ENCODE measurements at places on chromosomes 13 and 19. TPM values are rescaled to one million over a fixed set of nuclear protein-coding genes. Genes with fewer than 3 reads are reported as not detected.

NLRP4 gene
- total RNA-seq = not detected

GRCh38 chr13:76164290-76164689 is 528.2 kb downstream of the LMO7 start:
- no peaks in the 10 kb centered on the region for H3K27me3 ChIP-seq
- no peaks in the 10 kb centered on the region for H3K36me3 ChIP-seq
- H3K4me1 ChIP-seq = no peaks in the 10 kb centered on the region
- no peak for DNase-seq
- no peak overlapping the region for H3K27ac ChIP-seq

DNA sequence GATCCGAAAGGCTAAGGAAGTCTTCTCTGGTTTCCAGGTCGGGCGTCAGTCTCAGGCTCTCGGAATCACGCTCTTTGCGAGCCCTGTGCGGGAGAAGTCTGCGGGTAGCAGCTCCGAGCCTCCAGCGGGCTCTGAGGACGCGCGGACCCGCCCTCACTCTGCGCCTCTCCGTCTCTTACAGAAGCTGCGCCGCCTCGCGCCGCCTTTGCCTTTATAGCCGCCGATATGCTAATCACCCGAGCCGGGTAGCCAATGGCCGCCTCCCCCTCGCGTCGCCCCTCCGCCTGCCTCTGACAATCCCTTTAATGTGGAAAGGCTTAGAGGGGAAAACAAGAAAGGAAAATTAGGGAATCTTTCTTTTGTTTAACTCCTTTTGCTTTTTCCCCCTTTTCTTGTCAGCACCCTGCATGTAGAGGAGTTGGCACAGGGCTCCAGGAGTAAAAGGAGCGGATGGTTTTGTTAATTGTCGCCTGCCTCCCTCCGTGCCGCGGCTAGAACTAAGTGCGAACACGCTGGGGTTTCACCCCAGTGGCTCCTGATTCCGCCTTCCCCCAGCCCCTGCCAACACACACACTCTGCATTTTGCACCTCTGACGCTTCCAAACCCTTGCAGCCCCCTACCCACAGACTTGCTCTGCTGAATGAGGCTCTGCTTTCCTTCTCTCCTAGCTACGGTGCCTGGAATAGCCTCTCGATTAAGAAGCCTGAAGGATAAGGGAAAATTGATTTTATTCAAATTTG is at the start of gene PCDH8:
Gene PCDH8 (minus strand): TSS at position 186 of the 741 bp plus-strand sequence. CDS start 204 bp downstream, outside the sequence.
- no peak for DNase-seq
- no peak within 1 kb of the TSS for H3K4me3 ChIP-seq
- no peak within 1 kb of the TSS for H3K27ac ChIP-seq
- peaks cover 66% of the 10 kb centered on the region for H3K27me3 ChIP-seq
- H3K36me3 ChIP-seq = no peaks in the 10 kb centered on the region

GFY gene
- total RNA-seq = not detected

DNA sequence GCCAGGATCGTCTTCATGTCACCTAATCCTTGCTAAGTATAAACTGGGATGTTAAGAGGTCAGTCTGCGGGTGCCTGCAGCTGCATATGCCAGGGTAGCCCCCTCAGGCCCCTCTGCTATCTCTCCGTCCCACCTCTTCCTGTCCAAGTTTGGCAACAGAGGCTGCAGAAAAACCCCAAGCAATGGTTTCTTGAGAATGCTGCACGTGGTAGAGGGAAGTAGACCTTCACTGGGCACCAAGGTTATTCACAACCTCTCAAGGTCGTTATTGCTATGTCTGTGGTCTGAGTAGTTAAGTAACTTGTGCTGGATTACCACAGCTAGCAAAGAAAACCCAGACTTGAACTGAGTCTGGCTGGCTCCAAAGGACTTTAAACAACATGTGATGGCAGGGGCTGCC is 77.9 kb upstream of the XPO4 start:
- DNase-seq = no peak
- H3K36me3 ChIP-seq = peaks cover 62% of the 10 kb centered on the region
- H3K27me3 ChIP-seq = no peaks in the 10 kb centered on the region
- no peak overlapping the region for H3K27ac ChIP-seq

EFNB2 gene
- 14.2 TPM for total RNA-seq

DNA sequence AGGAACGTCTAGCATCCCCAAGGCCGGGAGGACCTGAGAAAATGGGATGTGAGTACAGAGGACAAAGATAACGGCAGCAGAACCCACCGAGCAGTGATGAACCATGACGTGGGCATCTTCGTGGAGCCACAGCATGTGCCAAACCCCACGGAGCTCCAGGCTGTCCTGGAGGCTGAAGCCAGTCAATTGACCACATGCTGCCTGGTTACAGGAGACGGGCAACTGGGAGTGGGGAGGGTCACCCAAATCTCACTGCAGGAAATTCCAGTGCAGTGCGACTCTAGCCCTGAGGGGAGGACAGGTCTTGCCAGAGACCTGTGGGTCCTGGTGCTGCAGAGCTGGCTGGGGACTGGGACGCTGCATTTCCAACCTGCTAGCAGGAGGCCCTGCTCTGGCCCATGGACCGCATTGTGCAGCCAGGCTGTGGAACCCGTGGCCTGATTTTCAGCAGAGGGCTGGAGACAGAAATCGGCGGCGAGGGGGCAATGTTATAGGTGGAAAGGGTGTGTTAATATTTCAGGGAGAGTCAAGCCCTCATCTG is 3.2 kb upstream of the GRTP1 start:
- no peak for DNase-seq
- H3K4me1 ChIP-seq = peaks cover 8% of the 10 kb centered on the region
- H3K27me3 ChIP-seq = no peaks in the 10 kb centered on the region
- H3K36me3 ChIP-seq = no peaks in the 10 kb centered on the region
- no peak overlapping the region for H3K27ac ChIP-seq

DNA sequence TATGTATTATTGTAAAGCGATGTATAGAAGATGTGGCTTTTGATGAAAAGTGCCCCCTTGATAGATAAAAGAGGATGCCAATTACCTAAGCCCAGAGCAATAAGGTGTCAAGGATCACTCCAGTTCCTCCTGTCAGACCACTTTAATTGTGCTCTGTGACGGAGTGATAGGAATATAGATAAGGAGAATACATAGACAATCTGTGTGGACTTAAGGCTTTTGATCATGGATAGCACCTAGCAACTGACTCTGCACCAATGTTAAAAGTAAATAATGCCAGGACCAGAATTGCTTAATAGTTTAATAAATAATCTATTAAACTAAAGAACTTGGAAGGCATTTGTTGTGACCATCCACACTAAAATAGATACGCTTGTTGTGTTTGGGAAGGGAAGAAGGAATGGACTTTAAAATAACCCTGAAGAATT is 390.7 kb upstream of the ARGLU1 start:
- H3K4me3 ChIP-seq = no peak overlapping the region
- no peaks in the 10 kb centered on the region for H3K4me1 ChIP-seq
- H3K27ac ChIP-seq = no peak overlapping the region
- no peaks in the 10 kb centered on the region for H3K27me3 ChIP-seq
- H3K36me3 ChIP-seq = no peaks in the 10 kb centered on the region

DNA sequence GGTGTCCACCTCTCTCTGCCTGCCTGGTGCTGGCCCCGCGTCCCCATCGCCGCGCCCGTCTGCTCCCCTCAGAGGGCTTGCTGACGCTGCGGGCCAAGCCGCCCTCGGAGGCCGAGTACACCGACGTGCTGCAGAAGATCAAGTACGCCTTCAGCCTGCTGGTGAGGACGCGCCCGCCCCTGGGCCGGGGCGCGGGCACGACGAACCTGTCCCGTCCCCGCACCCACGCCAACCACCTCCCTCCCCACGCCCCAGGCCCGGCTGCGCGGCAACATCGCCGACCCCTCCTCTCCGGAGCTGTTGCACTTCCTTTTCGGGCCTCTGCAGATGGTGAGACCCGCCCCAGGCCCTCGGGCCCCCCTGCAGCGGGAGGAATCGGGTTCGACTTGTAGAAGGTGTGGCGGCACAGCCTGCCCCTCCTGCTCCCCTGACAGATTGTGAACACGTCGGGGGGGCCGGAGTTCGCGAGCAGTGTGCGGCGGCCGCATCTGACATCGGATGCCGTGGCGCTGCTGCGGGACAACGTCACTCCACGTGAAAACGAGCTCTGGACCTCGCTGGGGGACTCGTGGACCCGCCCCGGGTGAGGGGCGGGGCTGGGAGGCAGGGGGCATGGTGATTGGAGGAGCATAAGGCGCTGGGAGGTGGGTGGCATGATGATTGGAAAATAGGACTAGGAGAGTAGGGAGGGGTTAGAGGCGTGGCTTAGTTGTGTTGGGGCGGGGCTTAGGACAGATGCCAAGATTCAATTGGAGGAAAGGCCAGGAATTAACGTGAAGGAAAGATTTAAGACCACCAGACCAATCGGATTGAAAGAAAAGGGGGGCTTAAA is 6.6 kb downstream of the EPS8L1 start:
- H3K27ac ChIP-seq = no peak overlapping the region
- no peak overlapping the region for H3K4me3 ChIP-seq
- DNase-seq = peak; percentile 50
- no peaks in the 10 kb centered on the region for H3K36me3 ChIP-seq
- H3K27me3 ChIP-seq = peaks cover 48% of the 10 kb centered on the region
- H3K4me1 ChIP-seq = peaks cover 13% of the 10 kb centered on the region

DNA sequence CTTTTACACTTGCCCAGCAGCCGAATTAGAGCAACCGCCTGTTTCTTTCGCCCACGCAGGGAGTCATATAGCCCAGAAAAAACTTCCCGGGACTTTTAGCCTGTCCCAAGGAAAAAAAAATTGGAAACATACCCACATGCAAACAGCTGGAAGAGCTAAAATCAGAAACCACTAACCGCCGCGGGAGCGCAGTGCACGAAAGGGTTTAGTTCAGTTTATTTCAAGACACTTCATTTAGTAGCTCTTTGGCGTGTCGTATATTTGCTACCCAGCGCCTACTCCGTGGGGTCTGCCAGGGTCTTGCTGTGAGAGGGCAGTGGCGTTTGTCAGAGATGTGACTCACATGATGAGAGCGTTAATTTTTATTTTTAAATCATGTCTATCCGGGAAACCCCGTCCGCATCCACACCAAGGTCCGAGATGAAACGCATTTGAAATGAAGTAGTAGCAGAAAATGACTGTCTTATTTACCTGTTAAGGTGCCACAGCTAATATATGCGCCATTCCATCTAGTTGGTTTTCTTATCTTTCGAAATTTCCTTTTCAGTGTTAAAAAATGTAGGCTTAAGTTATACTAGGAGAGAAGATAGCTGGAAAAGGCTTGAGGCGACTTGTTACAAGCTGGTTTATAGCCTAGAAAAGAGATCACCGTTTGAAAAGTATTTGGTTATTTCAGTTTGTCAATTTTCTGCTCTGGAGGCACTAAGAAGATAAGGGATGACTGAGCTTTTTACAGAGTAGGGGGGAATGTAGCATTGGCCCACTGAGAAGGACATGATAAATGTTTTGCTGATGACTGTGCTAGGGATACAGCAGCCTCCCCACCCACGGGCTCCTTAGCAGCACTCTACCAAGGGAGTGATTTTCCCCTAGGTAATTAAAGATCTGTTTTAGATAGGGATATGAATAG is 1.7 kb downstream of the KLF5 start:
- H3K4me1 ChIP-seq = no peaks in the 10 kb centered on the region
- no peaks in the 10 kb centered on the region for H3K36me3 ChIP-seq
- H3K27ac ChIP-seq = peak overlapping the region; percentile 23

SIGLEC12 gene
- not detected for total RNA-seq

GRCh38 chr19:57302727-57303401 is 17.4 kb upstream of the ZNF543 start:
- DNase-seq = no peak
- H3K27ac ChIP-seq = no peak overlapping the region
- H3K4me1 ChIP-seq = peaks cover 13% of the 10 kb centered on the region
- H3K27me3 ChIP-seq = no peaks in the 10 kb centered on the region
- no peak overlapping the region for H3K4me3 ChIP-seq
- H3K36me3 ChIP-seq = no peaks in the 10 kb centered on the region

- no peak overlapping the region for H3K4me3 ChIP-seq
- H3K27ac ChIP-seq = no peak overlapping the region
- H3K27me3 ChIP-seq = no peaks in the 10 kb centered on the region
Measured at GRCh38 chr13:106310291-106310865, 225.1 kb downstream of the EFNB2 start.

CLDND2 gene
- total RNA-seq = not detected

DNA sequence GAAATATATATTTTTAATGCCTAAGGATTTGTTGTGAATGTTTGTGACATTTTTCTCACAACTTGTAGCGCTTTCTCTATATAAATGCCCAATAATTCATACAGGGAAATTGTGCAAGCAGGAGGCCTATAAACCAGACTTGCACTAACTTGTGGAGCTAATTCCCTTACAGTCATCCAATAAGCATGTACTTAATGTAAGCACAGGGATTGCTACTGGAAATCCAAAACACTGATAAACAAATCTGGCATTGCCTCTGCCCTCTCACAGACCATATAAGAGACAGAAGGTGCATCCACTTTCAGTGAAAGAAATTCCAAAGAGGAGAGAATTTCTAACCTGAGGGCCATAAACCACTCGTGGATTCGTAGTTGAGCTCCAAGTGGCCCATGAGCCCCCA is 518.8 kb downstream of the MYO16 start:
- no peaks in the 10 kb centered on the region for H3K27me3 ChIP-seq
- peaks cover 13% of the 10 kb centered on the region for H3K4me1 ChIP-seq
- no peak overlapping the region for H3K4me3 ChIP-seq
- H3K27ac ChIP-seq = no peak overlapping the region
- no peaks in the 10 kb centered on the region for H3K36me3 ChIP-seq

GRCh38 chr19:2799273-2800020 is 14.1 kb downstream of the THOP1 start:
- H3K4me3 ChIP-seq = no peak overlapping the region
- no peak overlapping the region for H3K27ac ChIP-seq
- DNase-seq = no peak
- peaks cover 8% of the 10 kb centered on the region for H3K4me1 ChIP-seq
- no peaks in the 10 kb centered on the region for H3K27me3 ChIP-seq

GRCh38 chr19:48660852-48661710 is 11.7 kb downstream of the NTN5 start:
- H3K27ac ChIP-seq = no peak overlapping the region
- peak; percentile 87 for DNase-seq
- no peaks in the 10 kb centered on the region for H3K36me3 ChIP-seq
- H3K4me1 ChIP-seq = peaks cover 9% of the 10 kb centered on the region
- no peaks in the 10 kb centered on the region for H3K27me3 ChIP-seq
- H3K4me3 ChIP-seq = no peak overlapping the region

DNA sequence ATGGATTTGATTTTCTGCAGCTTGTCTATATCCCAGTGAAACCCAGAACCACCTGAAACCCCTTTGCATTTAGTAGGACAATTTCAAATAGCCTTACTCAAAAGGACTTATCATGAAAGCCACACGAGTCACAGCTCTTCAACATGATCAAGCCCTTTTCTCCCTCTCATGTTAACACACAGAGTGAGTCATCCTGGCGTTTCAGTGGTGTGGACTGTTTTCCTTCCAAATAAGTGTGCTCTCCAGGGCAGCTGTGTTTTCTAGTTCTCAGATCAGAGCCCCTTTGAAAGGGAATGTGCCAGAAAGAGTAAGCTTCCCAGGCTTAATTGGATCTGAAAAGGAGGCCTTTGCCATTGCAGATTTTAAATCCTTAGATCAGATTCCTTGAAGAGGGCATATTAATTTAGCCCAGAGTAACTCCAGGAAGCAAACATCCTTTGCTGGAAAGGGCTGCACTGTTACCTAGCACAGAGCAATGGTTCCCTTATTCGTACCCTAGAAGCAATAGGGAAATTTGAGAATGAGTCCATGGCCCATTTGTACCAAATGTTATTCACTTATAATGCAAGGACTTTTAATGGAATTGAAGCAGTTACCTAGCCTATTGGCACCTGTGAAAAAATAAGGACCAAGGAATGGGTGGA is 51.3 kb downstream of the ERICH6B start:
- H3K4me1 ChIP-seq = no peaks in the 10 kb centered on the region
- H3K36me3 ChIP-seq = no peaks in the 10 kb centered on the region
- H3K27ac ChIP-seq = no peak overlapping the region
- H3K4me3 ChIP-seq = no peak overlapping the region
